ENCODE measurements at places on chromosomes 2 and 18.

DNA sequence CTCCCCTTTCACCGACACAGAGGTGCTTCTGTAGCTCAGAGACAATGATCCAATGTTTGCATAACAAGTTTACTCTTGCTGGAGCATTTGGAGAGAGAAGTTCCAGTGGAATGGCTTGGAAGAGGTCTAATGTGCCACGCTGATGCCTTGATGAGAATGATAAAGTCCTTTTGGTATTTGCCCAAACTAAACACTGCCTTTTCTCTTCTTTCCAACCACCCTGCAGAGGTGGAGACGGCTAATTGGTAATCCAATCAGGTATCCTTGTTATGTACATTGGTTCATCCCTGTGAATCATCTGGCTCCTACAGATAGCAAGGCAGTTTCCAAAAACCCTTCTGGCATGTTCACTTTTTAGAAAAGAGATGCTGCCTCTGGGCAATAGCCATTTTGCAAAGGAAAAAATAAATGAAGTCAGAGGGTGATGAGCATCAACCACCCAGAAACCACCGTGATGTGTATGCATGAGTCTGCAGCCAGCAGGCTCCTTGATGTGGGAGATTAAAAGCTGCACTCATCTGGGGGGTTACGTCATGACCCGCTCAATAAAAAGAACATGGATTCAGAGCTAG, 40.6 kb downstream of the KIAA2012 start:
- DNase-seq, result no peak

GRCh38 chr2:160666154-160667060, 172.8 kb upstream of the RBMS1 start:
- no peak for DNase-seq

DNA sequence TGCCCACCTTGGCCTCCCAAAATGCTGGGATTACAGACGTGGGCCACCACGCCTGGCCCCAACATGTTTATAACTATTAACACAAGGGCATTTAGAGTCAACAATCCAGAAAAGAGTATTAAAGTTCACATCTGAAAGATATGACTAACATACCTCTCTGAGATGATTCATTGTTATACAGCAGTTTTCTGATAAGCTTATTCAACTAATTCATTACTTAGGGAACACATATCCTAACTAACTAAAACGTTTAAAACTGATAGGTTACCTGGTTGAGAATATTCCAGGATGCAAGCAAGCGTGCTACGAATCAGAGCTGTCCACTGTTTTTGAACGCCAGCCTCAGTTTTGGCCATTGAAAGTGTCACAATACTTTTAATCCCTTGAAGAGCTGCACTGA, 34.0 kb upstream of the STRN start:
- DNase-seq, result no peak

GRCh38 chr2:101179982-101180381, 28.8 kb upstream of the TBC1D8 start:
- DNase-seq, result no peak

Data from thoracic aorta (tissue), 2 donors.